Activated CD4-positive, alpha-beta T cell treated with anti-CD3 and anti-CD28 coated beads for 24 hours (primary cell): ENCODE measurements at places on chromosomes 7 and 10.

- DNase-seq: no peak
Measured at GRCh38 chr10:132634241-132634946, 96.8 kb downstream of the INPP5A start.

GRCh38 chr7:19290968-19291367, 145.7 kb upstream of the FERD3L start:
- no peak for DNase-seq

DNA sequence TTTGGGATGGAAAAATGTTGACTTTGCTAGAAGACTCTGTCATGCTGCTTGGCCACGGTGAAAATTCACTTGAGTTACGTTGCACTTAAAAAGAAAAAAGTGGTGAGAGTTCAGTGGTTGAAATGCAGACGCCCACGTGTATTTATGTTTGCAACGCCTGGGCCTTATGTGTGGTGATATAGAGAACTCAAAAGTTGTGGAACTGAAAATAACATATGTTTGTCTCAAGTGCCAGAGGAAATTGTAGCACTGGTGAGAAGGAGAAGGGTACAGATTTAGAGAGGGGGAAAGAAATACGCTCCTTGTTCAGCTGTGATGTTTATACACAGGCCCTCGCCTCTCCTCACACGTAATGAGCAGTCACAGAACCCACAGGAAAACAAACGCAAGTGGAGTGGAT, 73.6 kb downstream of the EMX2 start:
- DNase-seq: no peak

- no peak for DNase-seq
Measured at GRCh38 chr7:106381252-106381651, 96.5 kb upstream of the NAMPT start.

DNA sequence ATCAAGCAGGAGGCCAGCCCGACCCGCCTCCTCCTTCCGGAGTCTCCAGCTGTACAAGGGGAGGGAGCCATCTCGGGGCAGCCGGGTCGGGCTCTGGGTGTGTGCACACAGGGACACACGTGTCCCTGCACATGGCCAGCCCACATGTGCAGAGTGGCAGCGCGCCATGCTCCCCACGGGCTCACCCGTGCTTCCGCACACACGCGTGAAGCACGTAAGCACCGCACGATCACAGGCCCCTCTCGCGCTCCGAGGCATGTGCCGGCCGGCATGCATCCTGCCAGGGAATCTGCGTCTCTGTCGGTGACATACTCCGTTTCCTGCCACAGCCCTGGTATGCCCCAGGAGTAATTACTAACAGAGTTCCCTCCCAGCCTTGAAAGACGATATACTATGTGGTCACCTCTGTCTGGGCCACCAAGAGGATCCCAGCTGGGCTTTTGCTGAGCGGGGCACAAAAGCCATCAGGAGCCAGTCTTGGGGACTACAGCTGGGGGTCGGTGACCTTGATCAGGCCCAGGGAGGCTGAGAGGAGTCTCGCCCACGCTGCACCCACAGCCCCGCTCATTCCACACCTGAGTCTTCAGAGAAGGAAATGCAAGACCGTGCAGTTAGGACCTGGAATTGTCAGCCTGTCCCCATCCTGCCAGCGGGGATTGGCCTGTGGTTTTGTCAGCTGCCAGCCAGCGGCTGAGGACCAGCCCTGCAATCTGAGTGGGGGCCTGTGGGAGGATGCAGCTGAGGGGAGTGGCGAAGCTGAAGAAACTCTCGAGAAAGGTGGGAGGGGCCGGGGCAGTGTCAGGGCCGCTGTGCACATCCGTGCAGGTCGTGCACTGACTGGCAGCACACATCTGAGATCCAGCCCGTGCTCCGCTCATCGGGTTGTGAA, 11.0 kb upstream of the LFNG start:
- peak; percentile 62 for DNase-seq
